Activated CD4-positive, alpha-beta memory T cell treated with anti-CD3 and anti-CD28 coated beads, Interleukin-2, amount 10 ng/mL, durations not matched to agents 7 days and 5 days (primary cell): ENCODE measurements at places on chromosomes 1 and 21.
A peak's percentile ranks its signal among the peaks of the same experiment; 100 is the strongest.

GRCh38 chr21:17789656-17790055 lies 29.5 kb downstream of the C21orf91 start:
- peak overlapping the region; percentile 93 for H3K27ac ChIP-seq
- DNase-seq, result no peak
- no peaks in the 10 kb centered on the region for H3K27me3 ChIP-seq
- H3K36me3 ChIP-seq, result peaks cover 71% of the 10 kb centered on the region
- peaks cover 88% of the 10 kb centered on the region for H3K4me1 ChIP-seq
- H3K4me3 ChIP-seq, result peak overlapping the region; percentile 36

GRCh38 chr1:54304518-54304917 lies 101.7 kb downstream of the SSBP3 start:
- H3K4me3 ChIP-seq, result no peak overlapping the region
- H3K27ac ChIP-seq, result no peak overlapping the region
- H3K27me3 ChIP-seq, result no peaks in the 10 kb centered on the region
- H3K36me3 ChIP-seq, result peaks cover 3% of the 10 kb centered on the region
- DNase-seq, result no peak

- no peak for DNase-seq
- H3K4me1 ChIP-seq, result peaks cover 29% of the 10 kb centered on the region
- H3K4me3 ChIP-seq, result no peak overlapping the region
These were observed 5.4 kb downstream of the TRIM62 start for GRCh38 chr1:33176362-33176850.

GRCh38 chr21:43721206-43721605 lies 2.3 kb downstream of the PDXK start:
- peaks cover 43% of the 10 kb centered on the region for H3K4me1 ChIP-seq
- H3K27ac ChIP-seq, result no peak overlapping the region
- DNase-seq, result no peak
- H3K27me3 ChIP-seq, result peaks cover 11% of the 10 kb centered on the region
